ENCODE measurements at places on chromosomes 6 and 20.

DNA sequence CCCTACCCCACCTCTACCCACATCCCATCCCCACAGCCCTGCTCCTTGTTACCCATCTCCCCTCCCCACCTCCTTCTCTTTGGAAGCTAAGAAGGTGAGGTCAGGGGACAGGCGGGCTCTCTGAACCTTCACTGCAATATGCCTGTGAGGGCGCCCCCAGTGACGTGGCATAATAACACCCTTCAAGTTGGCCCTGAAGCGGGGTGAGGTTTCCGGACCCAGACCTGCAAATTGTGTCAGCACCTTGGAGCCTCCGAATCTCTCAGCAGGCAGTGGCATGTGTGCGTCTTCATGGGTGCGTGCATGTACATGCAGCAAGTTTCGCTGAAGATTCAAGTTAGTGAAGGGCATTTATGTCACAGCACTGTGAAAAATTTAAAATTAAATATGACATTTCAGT is 114.6 kb downstream of the SOBP start:
- no peak for DNase-seq

GRCh38 chr6:72975352-72975752 is 249.9 kb downstream of the KHDC1L start:
- DNase-seq, result no peak

- DNase-seq, result no peak
These were observed 20.1 kb downstream of the SLC35B3 start for GRCh38 chr6:8415280-8415679.

DNA sequence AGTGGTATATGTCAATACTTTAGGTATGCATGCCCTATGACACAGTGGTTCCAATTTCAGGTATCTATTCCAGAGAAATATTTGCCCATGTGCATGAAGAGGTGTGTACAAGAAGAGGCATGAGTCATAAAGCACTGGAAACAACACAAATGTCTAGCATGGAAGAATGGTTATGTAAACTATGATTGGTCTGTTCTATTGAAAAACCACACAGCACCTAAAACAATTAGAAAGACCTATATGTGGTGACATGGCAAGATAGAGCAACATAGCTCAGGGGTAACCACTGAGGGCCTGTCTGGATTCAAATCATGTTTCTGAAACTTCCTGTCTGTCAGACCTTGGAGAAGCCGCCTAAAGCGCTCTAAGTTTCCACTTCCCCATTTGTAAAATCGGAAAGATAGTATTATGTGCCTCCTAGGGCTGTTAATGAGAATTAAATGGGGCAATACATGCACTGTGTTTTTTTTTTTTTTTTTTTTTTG is 76.0 kb upstream of the SHLD1 start:
- peak; percentile 78 for DNase-seq

DNA sequence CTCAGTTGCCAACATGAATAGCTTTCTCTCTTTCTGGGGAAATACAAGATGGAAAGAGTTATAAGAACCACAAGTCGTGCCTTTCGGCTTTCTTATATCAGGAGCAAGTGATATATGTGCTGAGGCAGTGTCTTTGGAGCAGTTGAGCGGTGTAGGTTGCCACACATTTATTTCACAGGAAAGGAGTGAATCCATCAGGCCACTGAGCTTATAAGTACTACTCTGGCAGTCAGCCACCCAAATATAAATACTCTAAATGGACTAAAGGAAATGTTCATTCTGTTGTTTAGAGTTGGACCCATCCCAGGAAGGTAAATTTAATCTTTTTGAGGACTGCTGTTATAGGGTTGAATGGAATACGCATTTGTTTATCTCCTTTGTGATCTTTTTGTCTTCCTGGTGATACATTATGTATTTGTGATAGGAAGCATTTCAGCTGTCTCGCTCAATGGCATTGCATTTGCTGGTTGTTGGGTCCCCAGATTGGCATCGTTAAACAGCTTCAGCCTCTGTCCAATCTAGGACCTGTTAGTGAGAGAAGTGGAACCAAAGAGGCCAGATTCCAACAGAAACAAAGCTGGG is 139.7 kb downstream of the SOBP start:
- DNase-seq, result no peak
